CD4-positive, alpha-beta T cell treated with Interferon alpha-2 for 1 hour (primary cell): ENCODE measurements at places on chromosomes 2 and 18.

DNA sequence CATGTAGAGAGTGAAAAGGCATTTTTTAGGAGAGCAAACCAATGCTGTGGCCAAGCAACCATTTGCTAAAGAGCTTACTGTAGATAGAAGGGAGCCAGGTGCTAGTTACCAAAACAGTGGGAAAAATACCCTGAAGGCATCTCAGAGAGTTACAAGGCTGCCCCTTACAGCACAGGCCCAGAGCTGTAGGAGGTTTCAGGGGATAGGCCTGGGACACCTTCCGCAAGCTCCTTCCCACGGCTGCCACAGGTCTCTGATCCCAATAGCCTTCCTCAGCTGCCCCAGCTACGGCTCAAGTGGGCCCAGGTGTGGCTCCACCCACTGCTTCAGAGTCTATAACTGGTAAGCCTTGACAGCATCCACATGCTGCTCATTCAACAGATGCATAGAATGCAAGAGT, 18.2 kb upstream of the PPM1B start:
- no peak for DNase-seq

DNA sequence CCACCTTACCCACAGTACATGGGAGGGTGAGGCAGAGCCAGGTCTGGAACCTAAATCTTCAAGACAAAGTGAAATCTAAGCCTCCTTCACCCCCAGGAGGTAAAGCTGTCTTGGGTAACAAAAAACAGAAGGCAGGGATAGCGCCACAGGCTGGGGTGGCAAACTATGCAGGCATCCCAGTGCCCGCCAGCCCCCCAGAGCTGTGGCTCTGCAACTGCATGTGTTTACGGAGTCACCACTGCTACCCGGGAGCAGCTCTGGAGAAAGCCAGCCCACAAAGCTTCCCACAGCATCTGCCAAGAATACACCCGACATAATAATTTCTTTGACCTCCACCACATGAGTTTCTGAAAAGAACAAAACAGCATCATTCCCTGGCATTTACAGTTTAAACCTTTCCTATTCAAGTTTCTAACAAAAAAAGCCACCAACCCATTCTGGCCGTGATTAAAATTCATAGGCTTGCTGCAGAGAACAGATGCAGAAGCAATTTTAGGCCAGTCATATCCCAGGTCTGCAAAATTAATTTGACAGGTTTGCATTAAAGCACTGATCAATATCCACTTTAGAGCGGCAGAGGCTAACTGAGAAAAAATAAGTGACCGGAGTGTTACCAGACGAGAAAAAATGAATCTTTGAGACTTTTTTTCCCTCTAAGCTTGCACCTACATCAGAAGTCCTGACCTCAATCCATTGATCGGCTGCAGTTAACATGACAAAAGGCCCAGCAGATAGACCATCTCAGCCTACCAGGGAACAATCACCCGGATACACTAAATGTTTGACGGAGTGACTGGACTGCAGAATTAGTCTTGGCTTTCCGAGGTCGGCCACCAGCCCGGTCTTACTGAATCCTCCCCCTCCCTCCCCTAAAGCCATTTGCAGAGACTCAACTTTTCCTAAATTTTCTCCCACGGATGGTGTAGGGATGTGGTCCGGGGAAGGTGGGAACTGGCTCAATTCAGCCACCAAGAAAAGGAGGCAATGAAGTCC, 309.6 kb upstream of the SKOR2 start:
- DNase-seq = no peak

DNA sequence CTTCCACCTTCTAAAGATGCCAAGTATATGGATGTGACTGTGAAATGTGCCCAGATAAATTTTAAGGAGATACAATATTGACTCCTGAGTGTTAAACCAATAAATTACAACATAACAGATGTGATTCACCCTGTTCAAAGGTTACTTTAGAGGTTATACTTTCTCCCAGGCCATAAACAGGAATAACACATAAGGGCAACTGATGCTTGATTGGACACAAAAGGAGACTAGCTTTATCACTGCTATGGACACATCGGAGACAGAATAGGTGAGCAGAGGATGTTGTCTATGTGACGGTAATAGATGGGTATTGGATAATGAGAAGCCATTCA, 31.9 kb upstream of the SLC25A52 start:
- no peak for DNase-seq

GRCh38 chr18:35112696-35113095, 71.5 kb downstream of the MAPRE2 start:
- no peak for DNase-seq

- DNase-seq = no peak
These were observed 260.0 kb downstream of the ASXL3 start for GRCh38 chr18:33838054-33838453.

DNA sequence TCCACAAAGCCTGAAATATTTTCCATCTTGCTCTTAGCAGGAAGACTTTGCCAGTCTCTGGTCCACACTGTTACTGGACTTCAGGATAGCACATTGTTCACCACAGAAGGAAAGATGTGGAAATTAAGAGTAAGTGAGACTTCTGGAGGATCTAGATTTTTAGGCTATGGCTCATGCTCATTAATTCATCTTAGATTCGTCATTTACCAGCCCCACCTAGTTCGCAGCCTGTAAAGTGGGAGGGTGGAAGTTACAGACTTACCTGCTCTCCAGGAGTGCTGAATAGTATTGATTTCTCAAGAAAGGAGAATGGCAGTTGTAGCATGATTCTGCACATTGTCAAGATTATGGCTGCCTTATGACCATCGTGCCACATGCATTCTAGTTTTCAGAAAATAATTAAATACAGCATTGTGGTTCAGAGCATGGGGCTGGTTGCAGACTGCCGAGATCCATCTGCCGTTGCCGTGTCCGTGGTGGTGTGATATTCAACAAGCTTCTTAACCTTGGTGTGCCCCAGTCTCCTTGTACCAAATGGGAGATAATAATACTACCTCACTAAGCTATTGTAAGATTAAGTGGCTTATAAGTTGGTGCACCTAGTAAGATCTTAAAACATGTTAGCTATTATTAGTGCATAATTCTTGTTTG, 56.8 kb downstream of the RNF144A start:
- DNase-seq = no peak
